Central memory CD4-positive, alpha-beta T cell (primary cell): ENCODE measurements at places on chromosomes 3 and 15.
A peak's percentile ranks its signal among the peaks of the same experiment; 100 is the strongest.

DNA sequence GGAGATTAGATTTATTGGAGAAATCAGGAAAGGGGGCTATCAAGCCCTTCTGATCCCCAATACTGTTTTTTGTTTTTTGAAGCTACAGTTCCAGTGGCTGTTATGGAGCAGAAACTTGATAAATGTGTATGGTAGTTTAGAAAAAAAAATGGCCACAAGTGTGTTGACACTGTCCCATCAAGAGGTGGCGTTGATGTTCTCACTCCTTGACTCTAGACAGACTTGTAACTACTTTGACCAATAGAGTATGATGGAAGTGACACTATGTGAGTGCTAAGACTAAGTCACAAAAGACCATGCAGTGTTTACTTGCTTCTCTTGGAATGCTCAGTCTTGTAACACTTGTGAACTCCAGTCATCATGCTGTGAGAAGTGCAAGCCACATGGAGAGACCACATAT, 356.7 kb downstream of the PDCD6IP start:
- DNase-seq: no peak

- no peak for DNase-seq
These were observed 658.8 kb downstream of the EDEM1 start for GRCh38 chr3:5846261-5846660.

DNA sequence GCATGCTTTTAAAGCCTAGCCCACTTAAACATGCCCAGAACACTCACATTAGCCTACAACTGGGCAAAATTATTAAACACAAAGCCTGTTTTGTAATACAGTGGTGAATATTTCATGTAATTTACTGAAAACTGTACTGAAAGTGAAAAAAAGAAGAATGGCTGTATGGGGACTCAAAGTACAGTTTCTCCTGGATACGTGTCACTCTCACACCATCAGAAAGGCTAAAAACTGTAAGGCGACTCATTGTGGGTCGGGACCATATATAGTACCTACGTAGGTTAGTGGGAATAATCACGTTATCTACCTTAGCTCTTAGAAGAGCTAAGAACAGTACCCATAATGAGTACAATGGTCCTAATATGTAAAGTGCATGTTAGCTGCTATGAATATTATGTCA, 80.2 kb upstream of the SPATA12 start:
- DNase-seq: no peak

DNA sequence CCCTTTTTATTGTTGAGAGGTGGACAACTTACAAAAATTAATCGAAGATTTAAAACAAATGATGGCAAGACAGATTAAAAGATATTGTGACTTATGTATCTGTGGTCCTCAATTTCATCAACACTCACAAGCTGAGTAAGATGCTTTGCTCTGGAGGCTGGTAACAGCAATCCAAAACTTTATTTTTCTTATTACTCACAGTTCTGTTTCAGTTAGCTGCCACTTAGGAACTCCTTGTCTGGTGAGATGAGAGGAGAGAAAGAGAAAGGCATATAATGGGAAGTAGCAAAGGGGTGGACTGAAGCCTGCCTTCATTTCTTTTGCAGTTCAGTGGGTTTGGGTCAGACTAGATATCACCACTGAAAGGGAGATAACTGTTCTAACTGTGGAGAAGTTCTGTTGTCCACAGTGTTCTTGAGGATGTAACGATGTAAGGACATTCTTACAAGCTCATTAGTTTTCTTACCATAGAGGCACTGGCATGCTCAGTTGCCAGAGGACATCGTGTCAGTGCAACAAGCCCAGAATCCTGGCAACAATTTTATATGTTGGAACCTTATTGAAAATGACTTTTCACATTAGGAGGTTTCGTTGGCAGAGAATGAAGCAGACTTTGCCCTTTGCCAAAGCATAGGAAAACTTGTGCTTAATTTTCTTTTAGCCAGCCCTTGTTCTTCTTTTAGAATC, 93.6 kb downstream of the PLCL2 start:
- no peak for DNase-seq

DNA sequence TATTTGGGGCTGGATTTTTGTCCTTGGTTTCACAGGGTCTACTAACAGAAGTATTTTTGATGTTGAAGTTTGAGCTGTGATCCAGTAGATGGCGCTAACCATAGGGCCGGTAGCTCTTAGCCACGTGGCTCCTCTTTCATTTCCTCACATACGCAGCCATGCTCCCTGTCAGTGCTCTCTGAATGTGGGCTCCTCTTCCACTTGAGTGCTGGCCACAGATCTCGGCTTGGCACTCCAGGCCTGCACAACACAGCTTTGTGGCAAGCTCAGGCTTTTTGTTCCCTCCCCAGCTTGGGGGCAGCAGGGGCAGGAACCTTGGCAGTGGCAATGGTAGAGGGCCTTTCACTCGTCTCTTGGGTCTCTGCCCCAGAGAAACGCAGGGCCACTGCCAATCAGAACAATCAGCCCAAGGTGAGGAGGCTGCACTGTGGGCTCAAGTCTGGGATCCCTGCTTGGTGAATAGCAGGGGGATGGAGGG, 18.6 kb upstream of the DNAAF4 start:
- peak; percentile 1 for DNase-seq

- DNase-seq: no peak
These were observed 8.8 kb downstream of the PDCD6IP start for GRCh38 chr3:33807191-33807590.

DNA sequence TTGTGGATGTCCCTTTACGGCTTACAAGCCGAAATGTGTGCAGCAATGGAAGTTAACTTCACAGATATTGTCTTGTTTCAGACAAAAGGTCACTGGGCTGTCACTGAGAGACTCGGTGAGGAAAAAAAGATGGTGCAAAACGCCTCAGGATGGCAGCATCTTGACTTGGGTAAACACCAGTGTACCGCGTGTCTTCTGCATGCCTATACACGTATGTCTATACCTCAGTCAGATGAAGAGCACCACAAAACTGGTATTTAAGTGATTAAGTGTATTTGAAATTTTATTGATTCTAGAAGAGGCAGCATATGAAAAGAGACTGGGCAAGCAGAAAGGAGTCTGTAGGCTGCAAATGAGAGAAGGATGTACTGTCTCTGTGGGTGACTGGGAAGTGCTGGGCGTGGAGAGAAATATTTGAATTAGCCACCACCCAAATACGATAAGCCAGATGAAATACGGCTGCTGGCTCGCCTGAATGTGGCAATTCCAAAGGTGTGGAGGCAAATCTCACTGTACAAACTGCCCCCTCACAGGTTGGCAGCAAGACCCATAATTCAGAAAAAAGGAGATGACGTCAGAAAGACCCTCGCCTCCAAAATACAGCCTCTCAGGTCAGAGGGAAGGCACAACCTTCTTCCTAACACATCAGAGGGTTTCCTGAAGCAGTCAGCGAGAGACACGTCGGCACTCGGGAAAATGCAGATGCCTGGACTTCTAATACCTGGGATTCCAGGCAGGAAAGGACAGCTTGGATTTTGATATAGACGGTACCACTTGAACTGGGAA, 53.4 kb upstream of the NEO1 start:
- DNase-seq: no peak

GRCh38 chr3:16520970-16521881, 7.7 kb upstream of the RFTN1 start:
- DNase-seq: no peak

DNA sequence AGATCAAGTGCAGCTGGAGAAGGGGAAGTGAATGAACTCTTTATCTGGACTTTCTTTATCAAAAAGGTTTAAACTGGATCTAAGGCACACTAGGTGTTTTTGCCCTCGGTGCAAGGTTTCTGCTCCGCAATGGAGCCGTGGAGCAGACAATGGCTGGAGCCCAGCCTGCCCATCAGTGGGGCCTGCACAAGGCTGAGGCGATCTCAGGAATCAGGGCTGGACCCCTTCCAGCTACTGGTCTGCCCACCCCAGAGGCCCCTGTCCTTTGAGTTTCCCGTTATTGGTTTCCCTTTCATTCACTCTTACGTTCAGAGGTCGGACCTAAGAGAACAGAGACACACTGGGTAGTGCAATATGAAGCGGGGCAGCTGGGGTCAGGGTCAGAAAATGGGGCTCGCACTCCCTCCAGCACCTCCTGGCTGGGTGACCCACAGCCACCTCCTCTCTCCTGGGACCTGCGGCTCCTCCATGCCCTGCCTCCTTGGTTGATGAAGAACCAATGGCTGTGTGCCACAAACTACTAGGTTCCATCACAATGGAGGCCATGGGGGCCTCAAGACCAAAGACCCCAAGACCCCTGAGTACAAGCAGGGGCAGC, 164.6 kb downstream of the CHSY1 start:
- DNase-seq: no peak

- DNase-seq: no peak
These were observed 407.2 kb upstream of the TPRG1 start for GRCh38 chr3:188764609-188765008.

DNA sequence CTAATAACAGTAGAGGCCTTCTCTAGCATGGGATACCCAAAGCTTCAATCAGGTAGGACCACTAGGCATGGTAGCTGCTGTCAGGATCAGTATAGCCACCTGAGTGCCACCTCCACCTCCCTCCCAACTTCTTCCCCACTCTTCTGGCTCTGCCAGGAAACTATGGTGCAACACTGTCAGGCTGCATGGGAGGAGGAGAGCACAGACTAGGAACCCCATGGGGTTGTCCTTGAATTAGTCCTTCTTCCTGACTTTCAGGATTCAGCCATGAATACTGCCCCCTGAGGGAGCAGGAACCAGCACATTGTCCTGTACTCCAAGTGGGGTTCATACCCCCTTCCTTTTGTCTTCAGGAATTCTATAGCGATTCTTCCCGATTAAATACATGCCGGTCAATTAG, 340.8 kb upstream of the ONECUT1 start:
- no peak for DNase-seq

DNA sequence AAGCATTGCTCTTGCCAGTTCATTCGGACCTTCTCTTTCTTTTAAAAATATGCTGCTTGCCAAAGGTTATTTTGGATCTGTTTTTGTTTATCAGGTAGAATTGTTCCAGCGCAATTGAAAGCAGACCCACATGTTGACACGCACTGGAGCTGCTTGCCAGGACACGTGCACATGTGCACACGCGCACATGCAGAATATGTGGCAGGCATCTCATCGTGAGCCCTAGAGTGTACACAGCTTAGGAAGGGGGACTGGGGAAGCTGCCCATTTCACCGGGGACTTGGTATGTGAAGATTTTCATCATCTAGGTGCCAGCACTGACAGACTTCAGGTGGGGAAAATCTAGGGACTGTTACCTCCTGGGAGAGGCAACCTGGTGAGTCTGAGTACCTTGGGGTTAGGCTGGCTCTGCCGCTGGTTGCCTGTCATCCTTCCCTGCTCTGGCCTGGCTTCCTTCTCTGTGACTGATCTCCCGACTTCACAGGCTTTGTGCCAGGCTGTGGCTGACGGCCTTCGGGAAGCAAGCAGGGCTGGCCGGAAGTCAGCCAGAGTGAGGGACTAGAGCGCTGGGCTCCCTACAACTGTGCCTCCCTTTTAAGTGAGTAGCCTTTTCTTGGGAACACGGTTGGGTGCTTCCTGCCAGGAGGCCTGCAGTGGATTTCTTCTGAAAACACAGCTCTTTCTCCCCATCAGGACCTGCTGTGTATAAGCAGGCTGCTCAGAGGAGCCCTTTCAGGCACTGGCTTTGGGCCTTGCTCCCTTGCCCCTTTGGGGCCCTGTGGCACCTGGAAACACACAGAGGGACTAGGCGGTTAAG, 129.3 kb downstream of the EEFSEC start:
- no peak for DNase-seq

- DNase-seq: no peak
These were observed 1159.8 kb upstream of the ALCAM start for GRCh38 chr3:104206925-104207324.

GRCh38 chr3:71011565-71012287, 571.8 kb downstream of the FOXP1 start:
- DNase-seq: peak; percentile 27

GRCh38 chr15:98930576-98930975, 77.0 kb downstream of the PGPEP1L start:
- DNase-seq: no peak

DNA sequence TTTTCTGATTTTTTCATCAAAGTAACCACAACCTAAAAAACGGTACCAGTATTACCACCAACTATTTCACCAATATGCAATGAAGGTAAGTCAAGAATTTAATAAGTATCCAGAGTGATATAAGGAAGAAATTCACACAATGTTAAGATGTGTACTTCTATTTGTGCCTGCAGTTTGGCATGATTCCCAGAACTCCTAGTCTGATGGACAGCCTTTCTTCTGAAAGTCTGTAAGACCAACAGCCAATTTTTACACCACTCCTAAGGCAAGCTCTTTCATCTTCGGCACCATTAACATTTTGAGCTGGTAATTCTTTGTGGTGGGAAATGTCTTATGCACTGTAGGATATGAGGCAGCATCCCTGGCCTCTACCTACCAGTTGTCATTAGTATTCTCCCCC, 108.3 kb downstream of the VPS13C start:
- DNase-seq: no peak

DNA sequence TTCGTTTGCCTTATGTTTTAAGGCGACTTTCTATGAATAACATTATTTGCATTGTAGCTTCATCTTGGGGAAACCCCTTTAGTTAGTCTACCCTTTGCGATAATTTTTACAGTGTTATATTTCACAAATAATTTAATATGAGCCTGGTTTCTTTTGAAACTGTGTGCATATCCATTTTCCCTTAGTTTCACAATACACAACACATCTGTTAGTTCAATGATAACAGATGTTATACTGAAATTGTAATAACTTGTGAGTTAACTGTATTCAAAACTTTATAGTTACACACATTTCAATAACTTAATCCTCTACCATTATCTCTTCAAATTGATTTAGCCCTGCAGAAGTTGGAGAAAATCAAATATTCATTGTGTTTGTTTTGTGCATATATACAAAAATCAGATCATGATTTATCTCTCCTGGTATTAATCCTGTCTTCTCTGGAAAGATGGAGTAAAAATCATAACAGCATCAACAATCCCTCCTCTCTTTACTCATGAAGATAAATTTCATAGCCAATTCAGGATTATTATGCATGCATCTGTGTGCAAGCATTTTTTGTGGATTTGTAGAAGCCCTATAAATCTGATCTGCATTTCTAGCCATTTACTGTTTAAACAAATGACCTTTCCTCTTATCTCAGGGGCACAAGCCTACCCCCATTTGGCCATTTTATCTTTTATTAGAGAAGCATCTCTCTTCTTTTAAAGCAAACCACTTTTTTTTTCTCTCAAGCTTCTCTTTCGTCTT, 304.0 kb downstream of the VPS13C start:
- no peak for DNase-seq

DNA sequence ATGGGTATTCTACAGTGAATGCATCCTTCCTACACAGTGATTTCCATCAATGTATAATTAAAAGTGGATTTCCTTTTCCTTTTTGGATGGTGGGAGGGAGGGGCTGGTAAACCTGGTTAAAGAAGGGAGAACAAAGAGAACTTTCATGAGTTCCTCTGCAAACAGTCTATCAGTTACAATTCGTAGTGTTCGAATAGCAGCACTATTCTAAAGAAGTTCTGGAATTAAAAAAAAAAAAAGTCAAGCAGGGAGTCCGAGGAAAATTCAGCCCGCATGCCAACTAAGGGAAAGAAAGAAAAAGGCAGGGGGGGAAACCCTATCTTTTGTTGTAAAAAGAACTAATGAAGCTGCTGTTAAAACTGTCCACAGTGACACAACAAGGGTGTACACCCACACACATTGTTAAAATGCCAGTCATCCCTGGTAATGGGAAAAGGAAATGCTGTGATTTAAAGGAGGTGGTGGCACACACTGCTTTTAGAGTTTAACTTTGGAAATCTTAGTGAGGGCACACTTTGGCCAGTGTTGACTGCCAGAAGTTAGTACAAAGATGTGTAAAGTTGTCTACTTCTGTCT, 521.2 kb downstream of the ZIC1 start:
- DNase-seq: no peak

GRCh38 chr3:141413391-141413790, 45.1 kb downstream of the ZBTB38 start:
- peak; percentile 29 for DNase-seq
